ENCODE measurements at places on chromosomes 4 and X.
A peak's percentile ranks its signal among the peaks of the same experiment; 100 is the strongest.

- peak; percentile 19 for DNase-seq
Measured at GRCh38 chrX:46268412-46268811, 276.8 kb downstream of the ZNF674 start.

GRCh38 chr4:1417522-1418390 lies 11.5 kb upstream of the NKX1-1 start:
- DNase-seq: no peak

GRCh38 chrX:125319646-125320521 lies at the start of gene TEX13C:
Gene TEX13C, plus strand, starts transcription at chrX:125319871. Its CDS starts 249 bp downstream, at chrX:125320120.
- DNase-seq: no peak

DNA sequence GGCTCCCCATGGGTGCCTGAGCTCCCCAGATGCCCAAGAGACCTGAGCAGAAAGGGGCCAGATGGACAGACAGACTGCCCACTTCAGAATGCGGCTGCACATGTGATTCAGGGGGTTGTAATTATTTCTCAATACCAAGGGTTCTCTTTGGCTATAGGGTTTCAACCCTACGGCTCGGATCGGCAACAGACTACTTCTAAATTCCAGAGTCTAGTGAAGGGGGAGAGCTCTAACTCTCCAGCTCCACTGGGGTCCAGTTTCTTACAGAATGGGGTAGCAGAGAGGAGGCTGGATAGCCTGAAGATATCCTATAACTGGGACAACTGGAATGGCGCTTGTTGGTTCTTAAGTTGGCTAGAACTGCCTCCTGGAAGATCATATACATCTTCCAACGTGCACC lies 136.3 kb downstream of the MGST2 start:
- DNase-seq: no peak

DNA sequence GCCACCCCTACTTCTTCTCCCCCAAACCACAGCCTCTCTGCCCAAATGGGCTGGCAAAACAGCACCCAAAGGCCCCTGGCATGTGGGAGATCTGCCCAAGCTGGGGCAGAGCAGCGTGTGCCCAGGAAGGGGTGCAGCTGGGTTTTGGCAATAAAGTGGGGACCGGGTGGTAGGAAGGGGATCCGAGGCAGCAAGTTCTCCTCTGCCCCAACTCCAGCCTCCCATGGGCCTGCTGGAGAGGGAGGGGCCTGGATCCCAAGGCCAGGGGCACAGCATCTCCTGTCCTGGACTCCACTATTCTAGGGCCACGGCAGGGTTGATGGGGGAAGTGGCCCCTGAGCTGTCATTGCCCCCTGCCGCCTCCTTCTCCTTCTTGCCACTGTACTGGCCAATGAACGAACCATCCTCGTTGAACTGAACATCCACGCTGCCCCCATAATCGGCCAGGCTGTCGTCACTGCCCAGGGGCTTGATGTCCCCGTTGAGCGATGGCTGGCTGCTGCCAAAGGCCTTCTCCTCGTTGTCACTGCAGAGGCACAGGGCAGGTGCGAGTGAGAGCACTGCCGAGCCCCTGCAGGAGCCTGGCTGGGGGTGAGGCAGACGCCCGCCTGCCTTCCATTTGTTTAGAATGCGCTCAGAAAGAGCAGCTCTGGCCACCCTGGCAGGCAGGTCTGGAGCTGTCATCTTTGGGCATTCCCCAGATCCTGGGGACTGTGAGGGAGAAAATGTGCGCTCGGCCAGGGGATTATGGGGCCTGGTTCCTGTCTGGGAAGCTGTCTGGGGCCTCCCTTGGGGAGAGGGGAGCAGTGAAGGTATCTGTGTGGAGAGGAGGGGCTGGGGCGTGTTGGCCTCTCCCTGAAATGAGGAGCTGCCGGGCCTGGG lies 23.4 kb downstream of the L1CAM start:
- DNase-seq: no peak

DNA sequence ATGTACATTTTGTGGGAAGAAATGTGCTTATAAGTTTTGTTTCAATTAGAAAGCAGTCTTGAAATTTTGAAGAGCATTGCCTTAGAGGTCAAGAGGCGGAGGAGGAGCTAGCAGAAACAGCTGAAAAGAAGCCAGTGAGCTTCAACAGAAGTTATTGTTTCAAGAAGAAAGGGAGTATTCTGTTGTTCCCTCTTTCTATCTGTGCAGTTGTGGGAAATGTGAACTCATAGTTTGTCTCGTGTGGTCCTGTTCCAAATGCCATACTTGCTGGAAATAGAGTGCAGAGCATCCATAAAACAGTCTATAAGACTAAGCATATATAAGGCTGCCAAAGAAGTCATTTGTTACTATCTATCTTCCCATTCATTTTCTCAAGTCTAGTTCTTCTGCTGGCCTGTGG lies 1015.7 kb downstream of the DMD start:
- DNase-seq: no peak

- no peak for DNase-seq
Measured at GRCh38 chrX:39204945-39205344, 403.7 kb downstream of the MID1IP1 start.

GRCh38 chr4:26732356-26732755 lies 128.3 kb upstream of the STIM2 start:
- no peak for DNase-seq

- DNase-seq: no peak
Measured at GRCh38 chr4:13944095-13944511, 316.6 kb upstream of the BOD1L1 start.

GRCh38 chr4:158172261-158173258 lies at the start of gene GASK1B:
Gene GASK1B, minus strand, starts transcription at chr4:158173025. Its CDS starts 1,650 bp downstream, at chr4:158171375.
- DNase-seq: peak; percentile 76

DNA sequence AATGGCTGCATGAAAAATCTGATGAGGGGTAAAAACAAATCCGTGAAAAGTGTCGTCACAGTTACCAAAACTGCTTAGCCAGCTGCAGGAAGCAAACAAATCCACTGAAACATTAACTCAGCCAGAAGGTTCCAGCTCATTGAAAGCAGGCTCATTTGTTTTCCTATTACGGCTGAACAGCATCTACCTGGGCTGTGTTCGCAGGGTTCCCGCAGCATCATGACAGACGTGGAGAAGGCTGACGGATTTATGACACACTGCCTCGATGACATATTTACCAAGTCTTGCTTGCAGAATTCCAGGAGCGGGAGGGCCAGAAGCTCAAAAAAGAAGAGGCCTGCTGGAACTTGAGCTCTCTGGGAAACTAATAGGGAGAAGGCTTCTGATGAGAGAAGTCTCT lies 781.1 kb downstream of the RAB28 start:
- no peak for DNase-seq

DNA sequence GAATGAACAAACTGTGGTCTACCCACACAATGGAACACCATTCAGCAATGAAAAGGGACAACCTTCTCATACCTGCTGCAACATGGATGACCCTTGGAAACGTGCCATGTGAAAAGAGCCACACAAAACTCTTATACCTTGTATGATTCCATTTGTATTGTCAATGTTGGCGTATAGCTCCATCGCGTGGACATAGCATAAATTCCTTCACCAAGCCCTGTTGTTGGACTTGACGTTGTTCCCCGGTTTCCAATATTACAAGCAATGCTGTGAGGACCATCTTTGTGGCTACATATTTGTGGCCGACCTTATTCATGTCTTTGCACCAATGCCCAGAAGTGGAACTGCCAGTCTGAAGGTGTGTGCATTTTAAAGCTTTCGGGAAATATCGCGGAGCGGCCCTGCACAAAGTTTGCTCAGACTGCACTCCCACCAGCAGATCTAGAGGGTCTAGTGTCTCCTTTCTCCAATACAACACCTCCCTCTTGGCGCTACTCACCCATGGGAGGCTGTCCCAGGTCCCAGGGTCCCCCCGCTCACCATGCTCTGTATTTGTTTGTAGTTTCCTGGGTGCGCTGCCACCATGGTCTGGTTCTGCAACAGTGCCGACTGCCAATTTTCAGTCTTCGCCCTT lies at the start of gene CLDN34:
CLDN34 (plus strand) TSS at position 584 of the 634 bp plus-strand sequence; CDS start at position 584, 0 bp downstream.
- DNase-seq: no peak

GRCh38 chrX:148600131-148600530 lies 99.7 kb downstream of the AFF2 start:
- no peak for DNase-seq

DNA sequence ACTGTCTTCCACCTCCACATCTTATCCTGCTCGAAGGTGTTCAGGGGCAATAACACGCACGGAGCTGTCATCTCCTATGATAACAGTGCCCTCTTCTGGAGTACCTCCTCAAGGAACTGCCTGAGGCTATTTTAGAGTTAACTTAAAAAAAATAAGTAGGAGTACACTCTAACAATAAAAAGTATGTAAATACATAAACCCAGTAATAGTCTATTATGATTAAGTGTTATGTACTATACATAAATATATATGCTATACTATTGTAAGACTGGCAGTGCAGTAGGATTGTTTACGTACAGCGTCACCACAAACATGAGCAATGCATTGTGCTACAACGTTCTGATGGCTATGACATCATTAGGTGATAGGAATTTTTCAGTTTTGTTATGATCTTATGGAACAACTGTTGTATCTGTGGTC lies 34.5 kb upstream of the TLR2 start:
- peak; percentile 26 for DNase-seq

Measured in dermis microvascular lymphatic vessel endothelial cell (primary cell).